ENCODE measurements at places on chromosomes 2 and 18. TPM values are rescaled to one million over a fixed set of nuclear protein-coding genes. Genes with fewer than 3 reads are reported as not detected.

DNA sequence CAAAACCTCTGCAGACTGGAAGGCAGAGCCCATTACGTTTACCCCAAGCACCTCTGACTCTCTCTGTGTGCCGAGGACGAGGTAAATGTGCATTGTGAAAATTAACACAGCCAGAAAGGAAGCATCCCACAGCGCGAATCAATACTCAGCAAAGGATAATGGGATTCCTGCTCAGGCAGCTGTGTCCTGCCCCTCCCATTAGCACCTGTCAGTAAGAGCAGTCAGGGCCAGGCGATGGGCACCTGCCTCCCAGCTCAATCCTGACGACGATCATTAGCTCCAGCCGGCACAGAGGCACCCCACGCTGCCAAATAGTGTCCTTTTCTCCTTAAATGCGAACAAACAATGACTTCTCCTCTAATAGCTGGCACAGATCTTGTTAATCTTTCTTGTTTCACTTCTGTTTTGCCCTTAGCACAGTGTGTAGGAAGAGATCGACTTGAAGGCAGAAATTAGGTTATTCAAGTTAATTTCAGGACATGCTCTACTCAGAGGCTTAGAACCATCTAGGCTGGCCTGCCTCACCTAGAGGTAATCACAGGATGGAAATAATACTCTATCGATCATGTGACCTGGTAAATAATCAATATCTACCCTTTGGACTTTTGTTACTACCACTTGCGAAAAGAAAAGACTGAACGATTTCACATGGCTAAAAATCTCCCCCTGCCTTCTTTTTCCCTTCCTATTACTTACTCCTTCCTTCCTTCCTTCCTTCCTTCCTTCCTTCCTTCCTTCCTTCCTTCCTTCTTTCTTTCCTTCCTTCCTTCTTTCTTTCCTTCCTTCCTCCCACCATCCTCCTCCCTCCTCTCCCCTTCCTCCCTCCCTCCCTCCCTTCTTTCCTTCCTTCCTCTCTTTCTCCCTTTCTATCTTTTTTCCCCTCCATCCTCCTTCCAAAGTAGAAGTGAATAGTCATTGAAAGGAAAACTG lies 487.9 kb upstream of the ID2 start:
- H3K27me3 ChIP-seq, result no peaks in the 10 kb centered on the region
- peaks cover 17% of the 10 kb centered on the region for H3K4me1 ChIP-seq
- H3K27ac ChIP-seq, result no peak overlapping the region

DNA sequence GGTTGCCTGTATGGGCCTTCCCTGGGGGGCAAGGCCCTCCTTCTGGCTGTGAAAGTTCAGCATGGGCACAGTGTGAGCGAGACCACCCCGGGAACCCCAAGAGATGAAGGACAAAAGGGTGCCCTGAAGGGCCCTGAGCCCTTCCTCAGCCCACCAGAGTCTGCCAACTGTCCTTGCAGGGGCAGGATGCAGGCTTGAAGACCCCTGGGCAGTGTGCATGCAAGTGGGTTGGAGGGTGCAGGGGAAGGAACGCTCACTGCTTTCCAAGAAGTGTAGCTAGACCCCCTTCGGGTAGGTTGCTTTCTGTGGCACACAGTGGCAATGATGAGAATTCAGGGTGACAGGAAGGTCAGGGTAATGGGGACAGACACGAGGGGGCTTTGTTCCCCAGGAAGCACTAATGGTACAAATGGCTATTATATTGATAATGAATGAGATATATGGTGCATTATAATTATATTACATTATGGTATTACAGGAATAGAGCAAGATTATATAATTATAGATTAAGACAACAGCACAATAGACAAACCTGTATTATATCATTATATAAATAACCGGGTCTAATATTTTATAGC lies 228.7 kb downstream of the ATAD2B start:
- no peaks in the 10 kb centered on the region for H3K4me1 ChIP-seq
- no peaks in the 10 kb centered on the region for H3K36me3 ChIP-seq
- no peak for DNase-seq
- H3K4me3 ChIP-seq, result no peak overlapping the region
- H3K27ac ChIP-seq, result no peak overlapping the region
- no peaks in the 10 kb centered on the region for H3K27me3 ChIP-seq

DNA sequence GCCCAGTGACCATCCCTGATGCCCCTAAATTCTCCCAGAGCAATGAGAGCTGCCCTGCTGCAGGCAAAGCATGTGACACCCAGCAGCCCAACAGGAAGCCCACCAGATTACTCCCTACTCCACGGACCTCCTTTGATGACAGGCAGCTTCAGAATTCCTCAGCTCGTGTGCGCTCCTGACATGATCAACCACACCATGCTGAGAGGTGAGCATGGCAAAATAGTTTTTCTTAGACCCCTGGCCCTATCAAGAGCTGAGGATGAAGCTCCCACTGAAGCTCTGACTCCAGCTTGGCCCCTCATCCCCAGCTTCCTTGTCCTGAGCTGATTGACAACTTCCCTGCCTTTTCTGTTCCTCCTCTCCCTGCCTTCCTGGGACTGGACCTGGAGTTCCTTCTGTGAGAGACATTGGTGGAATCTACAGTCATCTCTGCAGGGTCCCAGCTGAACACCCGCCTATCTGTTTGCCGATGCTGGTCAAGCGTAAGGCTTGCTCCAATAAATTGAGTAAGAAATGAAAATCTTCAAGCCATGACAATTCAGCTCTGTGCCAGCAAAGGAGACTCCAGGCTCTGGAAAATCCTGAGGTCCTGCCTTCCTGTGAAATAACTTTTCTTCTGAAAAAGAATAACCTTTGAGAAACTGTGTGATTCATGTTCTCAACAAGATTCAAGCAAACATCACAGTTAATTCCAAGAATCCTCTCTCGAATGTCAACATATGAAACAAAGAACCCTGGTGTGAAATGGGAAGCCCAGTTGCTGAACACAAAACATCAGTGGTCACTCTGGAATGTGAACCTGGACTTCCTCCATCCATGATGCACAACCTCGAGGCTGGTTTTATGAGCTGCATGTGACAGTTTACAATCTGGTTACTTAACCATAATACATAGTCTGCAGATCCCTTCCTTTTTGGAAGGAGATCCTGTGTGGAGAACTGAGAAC lies 201.1 kb downstream of the SPP2 start:
- H3K36me3 ChIP-seq, result no peaks in the 10 kb centered on the region
- H3K4me3 ChIP-seq, result no peak overlapping the region
- no peaks in the 10 kb centered on the region for H3K4me1 ChIP-seq
- no peak for DNase-seq
- H3K27me3 ChIP-seq, result no peaks in the 10 kb centered on the region

- H3K36me3 ChIP-seq, result no peaks in the 10 kb centered on the region
- DNase-seq, result no peak
- H3K4me3 ChIP-seq, result no peak overlapping the region
- H3K27me3 ChIP-seq, result no peaks in the 10 kb centered on the region
Measured at GRCh38 chr2:43438858-43439655, 156.8 kb downstream of the THADA start.

DNA sequence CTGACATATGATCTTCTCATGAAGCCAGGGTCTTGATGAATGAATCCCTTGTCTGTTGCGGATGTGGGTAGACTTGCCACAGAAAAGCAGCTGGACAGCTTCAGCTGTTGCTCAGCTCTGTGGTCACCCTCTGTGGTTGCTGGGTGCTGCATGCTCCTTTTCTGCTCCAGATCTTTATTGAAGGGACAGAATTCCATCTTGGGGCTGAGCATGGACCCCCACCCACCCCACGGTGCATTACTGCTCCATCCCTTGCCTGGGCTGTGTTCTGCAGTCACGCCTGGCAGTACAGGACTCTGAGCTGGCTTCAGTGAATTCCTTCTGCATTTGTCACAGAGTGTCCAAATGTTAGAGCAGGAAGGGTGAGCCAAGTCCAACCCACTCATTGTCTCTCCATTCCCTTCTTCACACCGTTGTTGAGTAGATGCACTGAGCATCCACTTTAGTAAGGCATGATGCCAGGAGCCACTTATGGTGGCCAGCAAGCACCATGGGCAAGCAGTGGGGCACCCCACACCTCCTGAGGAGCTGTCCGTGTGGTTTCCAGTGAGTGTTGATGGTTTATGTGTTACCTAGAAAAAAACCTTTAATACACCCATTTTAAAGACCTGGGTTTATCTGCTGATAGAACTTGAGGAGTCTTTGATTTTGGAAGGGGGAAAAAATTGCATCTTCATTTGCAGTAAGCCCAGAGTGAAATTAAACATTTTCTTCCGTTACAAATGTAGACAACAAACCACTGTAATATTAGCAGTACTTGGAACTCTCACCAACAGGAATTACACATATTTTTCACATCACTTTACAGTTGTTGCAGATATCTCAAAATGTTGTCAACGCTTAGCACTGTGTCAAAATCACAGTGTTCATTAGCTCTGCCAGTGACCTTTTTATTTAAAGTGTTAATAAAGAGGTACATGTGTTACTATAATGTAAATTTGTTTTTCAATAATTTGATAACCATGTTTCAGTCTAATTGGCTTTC lies 14.7 kb upstream of the ITGB6 start:
- DNase-seq, result no peak
- no peak overlapping the region for H3K27ac ChIP-seq
- no peaks in the 10 kb centered on the region for H3K4me1 ChIP-seq

- no peak overlapping the region for H3K4me3 ChIP-seq
- H3K27me3 ChIP-seq, result no peaks in the 10 kb centered on the region
- no peak overlapping the region for H3K27ac ChIP-seq
- H3K36me3 ChIP-seq, result no peaks in the 10 kb centered on the region
Measured at GRCh38 chr2:8606649-8607550, 75.0 kb upstream of the ID2 start.

DNA sequence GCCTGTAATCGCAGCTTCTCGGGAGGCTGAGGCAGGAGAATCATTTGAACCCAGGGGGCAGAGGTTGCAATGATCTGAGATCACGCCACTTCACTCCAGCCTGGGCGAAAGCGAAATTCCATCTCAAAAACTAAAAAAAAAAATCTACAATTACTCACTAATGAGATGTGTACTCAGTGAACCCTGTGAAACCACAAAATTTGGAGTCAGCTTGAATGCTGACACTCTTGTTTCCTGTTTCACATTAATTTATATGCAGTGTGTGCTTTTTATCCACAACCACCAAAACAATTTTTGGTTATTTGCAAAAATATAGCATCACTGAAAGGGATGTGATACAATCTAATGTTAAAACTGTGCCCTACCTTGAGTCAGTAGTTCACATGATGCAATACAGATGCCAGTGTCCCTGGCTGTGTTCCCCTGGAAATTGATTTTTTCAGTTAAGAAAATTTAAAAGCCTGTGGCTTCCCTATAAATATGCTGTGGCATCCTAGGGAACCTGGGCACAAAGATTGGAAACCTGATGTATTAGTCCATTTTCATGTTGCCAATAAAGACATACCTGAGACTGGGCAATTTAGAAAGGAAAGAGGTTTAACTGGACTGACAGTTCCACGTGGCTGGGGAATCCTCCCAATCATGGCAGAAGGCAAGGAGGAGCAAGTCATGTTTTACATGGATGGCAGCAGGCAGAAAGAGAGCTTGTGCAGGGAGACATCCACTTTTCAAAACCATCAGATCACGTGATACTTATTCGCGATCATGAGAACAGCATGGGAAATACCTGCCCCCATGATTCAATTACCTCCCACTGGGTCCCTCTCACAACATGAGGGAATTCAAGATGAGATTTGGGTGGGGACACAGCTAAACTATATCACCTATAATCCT lies 337.5 kb upstream of the NT5C1B start:
- H3K36me3 ChIP-seq, result no peaks in the 10 kb centered on the region
- DNase-seq, result no peak
- H3K4me1 ChIP-seq, result peaks cover 5% of the 10 kb centered on the region

DNA sequence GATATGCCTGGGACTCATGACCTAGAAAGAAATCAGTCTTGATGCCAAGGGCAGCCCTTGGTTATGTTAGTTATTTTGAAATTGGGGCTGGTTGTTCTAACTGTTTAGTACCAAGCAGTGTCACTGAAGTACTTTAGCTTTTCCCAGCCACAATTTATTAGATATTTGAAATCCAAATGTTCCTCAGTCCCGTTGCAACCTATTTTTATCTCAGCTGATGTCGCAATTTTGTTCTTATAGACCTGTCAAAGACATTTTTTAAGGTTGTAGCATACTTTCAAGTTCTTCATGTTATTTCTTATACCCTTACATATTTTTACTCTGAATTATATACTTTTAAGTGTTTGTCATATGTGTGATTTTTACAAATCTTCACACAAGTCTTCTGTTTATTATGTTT lies 100.1 kb downstream of the LRP1B start:
- no peaks in the 10 kb centered on the region for H3K4me1 ChIP-seq
- no peak overlapping the region for H3K4me3 ChIP-seq
- H3K27ac ChIP-seq, result no peak overlapping the region
- no peaks in the 10 kb centered on the region for H3K27me3 ChIP-seq

DNA sequence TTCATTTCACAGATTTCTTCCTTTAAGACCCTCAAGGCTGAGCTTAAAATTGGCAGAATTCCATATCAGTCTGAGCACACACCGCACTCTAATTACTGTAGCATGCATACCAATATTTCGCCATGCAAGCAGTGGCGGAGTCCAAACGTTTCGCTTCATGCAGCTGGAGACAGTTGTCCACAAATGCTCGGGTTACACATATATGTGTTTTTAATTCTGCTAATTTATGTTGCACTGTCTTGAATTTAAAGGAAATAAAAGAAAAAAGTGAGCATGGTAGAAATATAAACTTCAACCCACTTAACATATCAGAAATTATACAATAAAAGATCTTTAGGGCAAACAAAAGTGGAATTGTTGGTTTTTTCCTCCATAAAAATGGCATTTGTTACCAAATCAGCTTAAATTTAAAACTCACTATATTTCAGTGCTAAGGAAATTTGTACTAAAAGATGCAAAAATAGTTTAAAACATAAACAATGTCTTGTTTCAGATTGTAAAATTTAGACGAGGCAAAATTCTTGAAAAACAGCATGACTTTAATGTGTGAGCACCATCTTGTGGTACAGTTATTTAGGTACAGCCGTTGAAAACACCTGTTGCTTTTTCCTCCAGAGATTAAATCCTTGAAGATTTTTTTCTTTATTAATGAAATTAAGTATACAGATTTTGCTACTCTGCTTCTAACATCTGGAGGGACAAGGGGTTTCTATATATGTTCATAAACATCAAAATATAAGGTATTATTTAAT lies 24.1 kb upstream of the KANSL1L start:
- no peaks in the 10 kb centered on the region for H3K4me1 ChIP-seq
- DNase-seq, result no peak
- H3K36me3 ChIP-seq, result no peaks in the 10 kb centered on the region
- no peak overlapping the region for H3K4me3 ChIP-seq
- H3K27ac ChIP-seq, result no peak overlapping the region

The CRACDL gene
- total RNA-seq, result 0.07 TPM

The MYOM1 gene
- 0.78 TPM for total RNA-seq
